ENCODE measurements at places on chromosomes 12 and 14. TPM values are rescaled to one million over a fixed set of nuclear protein-coding genes. Genes with fewer than 3 reads are reported as not detected.

GARIN6 gene
- polyA plus RNA-seq: 0.91 TPM

SALL2 gene
- 43.9 TPM for polyA plus RNA-seq

RBP5 gene
- polyA plus RNA-seq: 1.4 TPM

NKX2-1 gene
- not detected for polyA plus RNA-seq

CIT gene
- polyA plus RNA-seq: 3.4 TPM

EXOC3L4 gene
- not detected for polyA plus RNA-seq

NRXN3 gene
- 113 TPM for polyA plus RNA-seq

TMPRSS12 gene
- polyA plus RNA-seq: not detected

NFATC4 gene
- polyA plus RNA-seq: 0.81 TPM

BDKRB2 gene
- not detected for polyA plus RNA-seq

KRT4 gene
- not detected for polyA plus RNA-seq

NANOG gene
- polyA plus RNA-seq: 0.09 TPM

PTGER2 gene
- not detected for polyA plus RNA-seq
